GM12865 (cell line): ENCODE measurements at places on chromosomes 6 and 20.
A peak's percentile ranks its signal among the peaks of the same experiment; 100 is the strongest.

DNA sequence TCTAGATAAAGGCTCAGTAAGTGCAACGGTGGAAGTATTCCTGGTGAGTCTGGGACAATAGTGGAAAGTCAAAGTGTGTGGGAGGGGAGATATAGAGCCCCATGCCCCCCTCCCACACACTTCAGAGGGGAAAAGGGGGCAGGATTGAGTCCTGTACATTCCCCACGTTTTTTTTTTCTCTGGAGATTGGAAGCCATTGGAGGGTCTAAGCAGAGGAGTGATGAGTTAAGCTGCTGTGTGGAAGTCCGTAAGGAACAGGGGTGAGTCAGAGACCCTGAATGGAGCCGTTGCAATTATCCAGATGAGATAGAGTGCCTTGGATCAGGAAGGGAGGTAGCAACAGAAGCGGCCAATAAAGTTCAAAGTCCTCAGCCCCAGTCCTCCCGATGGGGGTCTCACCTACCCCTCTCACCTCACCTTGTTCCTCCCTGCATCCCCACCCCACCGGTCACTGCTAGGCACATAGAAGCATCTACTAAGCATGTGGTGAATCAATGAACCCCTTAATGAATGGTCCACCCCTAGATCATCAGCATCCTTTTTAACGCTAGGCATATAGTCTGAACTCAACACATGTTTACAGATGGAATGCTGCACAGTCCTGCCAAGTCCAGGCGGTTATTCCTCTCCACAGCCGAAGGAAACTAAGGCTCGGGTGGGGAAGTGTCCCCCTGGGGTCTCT lies 662 bp upstream of the SLC9A8 start:
- no peak for DNase-seq

GRCh38 chr20:19026121-19026878 lies 186.1 kb upstream of the SLC24A3 start:
- DNase-seq, result peak; percentile 56

DNA sequence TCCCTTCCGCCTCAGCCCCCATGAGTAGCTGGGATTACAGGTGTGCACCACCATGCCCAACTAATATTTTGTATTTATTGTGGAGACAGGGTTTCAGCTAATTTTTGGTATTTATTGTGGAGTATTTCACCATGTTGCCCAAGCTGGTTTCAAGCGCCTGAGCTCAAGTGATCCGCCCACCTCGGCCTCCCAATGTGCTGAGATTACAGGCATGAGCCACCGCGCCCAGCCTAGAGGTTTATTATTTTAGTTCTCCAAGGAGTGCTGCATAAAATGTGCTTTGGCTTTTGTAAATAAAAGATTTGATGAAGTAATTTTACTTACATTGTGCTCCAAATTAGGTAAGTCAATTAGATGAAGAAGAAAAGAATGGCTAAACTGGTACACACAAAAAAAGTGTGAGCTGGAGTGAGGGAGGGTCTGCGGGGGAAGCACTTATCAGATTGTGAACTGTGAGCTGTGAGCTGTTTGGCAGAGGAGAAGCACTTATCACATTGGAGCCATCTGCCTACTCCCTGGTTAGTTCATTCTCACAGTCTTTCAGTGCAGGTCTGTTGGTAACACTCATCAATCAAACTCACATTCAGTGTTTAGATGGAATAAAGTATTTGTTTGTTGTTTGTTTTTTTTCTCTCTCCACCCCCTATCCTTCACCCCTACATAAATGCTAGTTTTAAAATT lies 398.0 kb downstream of the EPHA7 start:
- DNase-seq, result no peak

GRCh38 chr6:104579310-104579863 lies 280.3 kb downstream of the HACE1 start:
- no peak for DNase-seq

DNA sequence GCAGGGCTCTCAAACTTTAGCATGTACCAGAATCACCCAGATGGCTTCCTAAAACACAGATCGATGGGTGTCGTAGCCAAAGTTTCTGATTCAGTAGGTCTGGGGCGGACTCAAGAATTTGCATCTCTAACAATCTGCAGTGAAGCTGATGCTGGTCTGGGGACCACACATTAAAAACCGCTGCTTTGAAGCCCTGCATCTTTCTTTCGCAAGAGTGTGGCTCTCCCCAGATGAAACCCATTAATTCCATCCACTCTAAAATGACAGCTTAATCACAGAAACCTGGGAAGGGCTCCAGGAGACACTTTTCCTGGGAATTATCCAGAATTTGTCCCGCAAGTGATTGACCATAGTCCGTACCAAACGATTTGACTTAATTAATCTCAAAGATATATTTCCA lies 319.8 kb upstream of the PLCB4 start:
- DNase-seq, result no peak
